ENCODE measurements at places on chromosomes 6 and 20. TPM values are rescaled to one million over a fixed set of nuclear protein-coding genes. Genes with fewer than 3 reads are reported as not detected.

COQ3 gene
- polyA plus RNA-seq = 11.8 TPM

DNA sequence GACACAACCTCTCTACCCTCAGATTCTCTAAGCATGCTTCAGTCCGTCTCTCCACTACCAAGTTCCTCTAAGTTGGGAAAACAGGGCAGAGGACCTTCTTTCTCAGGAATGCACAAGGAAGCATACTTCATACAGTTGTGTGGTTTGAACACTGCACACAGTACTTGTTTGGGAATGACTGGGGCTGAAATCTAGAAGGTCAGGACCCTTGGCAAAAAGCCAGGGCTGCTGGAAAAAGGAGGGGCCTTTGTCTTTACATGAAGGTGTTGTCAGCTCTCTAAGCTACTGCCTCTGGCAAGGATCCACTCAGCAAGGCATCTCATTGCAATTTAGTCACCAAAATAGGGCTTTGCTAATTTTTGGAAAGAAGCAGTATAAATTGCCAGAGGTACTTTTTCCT is 20.7 kb upstream of the HEY2 start:
- DNase-seq = no peak

GMNN gene
- polyA plus RNA-seq = 56.4 TPM

B3GALT4 gene
- polyA plus RNA-seq = 5.2 TPM

DNA sequence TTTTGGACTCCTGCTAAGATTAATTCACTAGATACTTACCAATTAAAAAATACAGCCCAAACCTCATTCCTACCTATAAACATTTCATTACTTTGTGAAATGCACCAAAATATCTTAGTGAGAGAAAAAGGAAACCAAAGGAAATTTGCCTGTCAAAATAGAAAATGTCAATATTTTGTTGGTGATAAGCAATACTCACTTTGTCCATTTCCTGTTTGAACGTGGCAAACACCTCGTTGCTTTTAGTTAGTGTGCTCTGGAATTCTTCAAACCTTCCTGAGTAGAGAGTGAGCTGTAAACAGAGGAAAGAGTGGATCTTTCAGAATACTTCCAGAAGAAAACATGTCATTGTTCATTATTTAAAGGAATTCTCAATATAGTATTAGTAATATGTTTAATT is 44.2 kb downstream of the TXLNB start:
- DNase-seq = no peak

GRCh38 chr6:16705081-16705993 is 55.9 kb downstream of the ATXN1 start:
- DNase-seq = no peak

MCM8 gene
- 12.8 TPM for polyA plus RNA-seq

DNA sequence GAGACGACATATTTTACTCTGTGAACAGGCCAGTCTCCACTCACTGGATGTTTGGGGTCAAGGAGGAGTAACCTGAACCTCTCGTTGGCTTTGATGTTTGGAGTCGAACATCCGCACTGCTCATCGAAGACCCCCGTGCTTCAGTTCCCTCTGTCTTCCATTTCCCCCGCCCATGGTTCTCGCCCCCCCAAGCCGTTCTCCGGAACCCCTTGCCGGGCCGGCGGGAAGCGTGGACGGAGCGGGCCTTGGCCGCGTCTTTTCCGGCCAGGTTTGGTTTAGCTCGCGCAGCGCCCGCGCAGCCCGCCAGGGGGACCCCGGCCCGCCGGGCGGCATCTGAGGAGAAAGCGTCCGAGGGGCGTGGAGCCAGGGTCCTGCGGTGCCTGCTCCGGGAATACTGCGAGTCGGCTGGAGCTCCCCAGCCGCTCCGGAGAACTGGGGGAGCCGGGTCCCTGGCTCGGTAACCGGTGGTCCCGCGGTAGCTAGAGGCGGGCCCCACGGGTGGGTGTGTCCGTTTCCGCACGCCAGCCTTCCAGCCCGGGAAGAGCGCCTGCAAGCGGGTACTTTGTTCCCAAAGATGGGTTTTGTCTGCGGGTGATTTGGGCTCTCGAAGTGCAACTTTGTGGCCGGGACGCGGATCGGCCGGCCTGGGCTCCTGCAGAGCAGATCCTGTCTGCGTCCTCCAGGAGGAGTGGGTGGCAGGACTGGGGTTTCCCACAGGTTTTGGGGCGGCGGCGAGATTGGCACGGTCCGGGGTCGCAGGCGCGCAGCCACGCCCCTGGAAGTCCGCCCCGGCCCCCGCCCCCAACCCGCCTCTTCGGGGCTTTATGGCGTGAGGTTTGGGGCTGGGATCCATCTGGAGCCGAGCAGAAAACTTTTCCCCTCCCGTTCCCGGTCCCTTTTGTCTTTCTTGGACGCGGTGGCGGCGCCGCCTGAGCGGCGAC is at the start of gene TMEM200A:
Gene TMEM200A, plus strand, starts transcription at position 852 of the 941 bp plus-strand sequence. CDS start 74,406 bp downstream, outside the sequence.
- DNase-seq = peak; percentile 79

- DNase-seq = no peak
Measured at GRCh38 chr6:24931718-24932691, 3.8 kb downstream of the RIPOR2 start.

DNA sequence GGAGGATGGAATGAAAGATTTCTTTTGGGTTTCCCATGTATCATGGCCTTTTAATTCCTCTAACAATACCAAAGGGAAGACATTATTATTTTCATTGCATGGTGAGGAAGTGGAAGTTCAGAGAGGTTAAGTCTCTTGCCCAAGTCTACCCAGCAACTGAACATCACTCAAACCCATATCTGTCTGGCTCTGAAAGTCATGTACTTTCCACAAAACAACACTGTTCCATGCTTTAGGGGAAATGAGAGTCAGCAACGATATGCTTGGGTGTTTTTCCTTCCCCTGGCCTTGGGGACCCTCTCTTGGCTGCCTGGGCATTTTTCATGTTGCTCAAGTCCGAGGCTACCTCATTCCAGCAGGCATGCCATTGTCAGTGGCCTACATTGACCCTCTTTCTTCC is 118.8 kb downstream of the ADTRP start:
- DNase-seq = no peak

NKAPL gene
- polyA plus RNA-seq = 2.8 TPM

DNA sequence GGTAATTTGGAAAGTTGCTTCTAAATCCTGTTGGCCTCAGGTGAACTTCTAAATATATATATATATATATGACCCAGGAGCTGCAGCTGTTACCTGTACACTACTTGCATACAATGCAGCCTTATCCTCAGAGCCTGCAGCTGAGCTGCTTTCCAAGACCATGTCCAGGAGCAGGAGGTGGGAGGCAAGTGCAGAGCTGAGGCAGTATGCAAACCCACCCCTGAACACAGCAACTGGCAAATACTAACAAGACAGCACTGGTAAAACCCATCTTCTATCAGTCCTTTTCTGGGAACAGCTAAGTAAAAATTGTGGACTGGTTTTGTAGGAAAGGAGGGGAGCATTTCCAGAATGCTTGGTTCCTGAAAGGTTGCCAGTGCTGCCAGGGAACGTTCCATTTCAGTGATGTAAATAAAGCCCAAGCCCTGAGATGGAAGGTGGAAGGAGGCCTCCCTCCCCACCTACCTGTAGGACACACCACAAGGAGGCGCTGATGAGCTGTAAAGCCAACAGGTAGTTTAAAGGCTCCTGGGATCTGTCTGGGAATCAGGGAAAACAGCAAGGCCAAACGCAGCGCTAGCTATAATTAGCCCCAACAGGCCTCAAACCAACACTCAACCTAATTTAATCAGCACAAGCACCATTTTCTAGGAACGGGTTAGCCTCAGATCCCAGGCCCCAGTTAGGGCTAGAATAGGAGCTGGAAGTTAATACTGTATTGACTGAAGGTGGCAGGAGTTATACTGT is 93.8 kb upstream of the MAP7 start:
- peak; percentile 84 for DNase-seq

DNA sequence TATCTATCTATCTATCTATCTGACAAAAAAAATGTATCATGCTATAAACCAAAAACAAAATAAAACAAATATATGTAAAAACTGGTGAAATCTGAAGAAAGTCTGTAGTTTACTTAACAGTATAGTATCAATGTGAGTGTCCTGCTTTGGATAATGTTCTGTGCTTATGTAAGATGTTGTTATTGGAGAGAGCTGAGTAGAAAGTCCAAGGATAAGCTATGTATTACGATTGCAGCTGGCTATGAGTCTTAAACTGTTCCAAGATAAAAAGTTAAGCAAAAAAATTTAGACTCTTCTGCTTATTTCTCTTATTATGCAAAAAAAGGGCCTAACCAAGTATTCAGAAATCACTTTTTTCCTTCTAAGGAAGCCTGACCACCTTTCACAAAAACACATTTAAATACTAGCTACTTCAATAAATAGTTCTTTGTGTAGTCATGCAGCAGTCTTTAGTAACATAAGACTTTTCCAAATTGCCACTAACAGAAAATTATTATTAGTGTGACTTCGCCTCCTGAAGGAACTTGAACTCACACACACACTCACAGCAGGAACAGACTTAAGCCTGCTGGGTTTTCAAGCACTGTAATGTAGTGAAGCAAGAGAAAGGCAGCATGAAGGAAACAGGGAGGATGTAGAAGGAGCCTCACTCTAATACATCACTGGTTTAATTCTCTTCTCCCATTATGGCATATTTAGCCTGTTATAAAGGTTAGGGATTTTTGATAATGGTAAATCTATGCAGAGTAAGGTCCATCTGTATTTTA is 265.8 kb upstream of the GJE1 start:
- no peak for DNase-seq

DNA sequence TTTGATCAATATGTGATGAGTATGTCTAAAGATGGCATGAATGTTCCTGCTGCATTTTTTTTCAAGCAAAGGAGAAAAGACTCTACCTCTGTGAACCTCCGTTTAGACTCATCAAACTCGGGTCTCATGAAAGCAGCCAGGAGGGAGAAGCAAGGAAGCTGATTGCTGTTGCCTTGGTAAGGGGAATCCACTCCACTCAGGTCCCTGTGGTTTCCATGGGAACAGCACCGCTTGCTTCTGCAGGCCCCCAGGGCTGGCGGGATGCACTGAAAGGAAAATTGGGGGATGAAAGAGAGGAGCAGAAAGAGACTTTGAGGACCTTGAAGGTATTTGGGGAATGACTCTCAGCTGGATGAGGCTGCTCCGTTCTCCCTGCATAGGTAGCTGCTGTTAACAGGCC is 249.6 kb upstream of the RIN2 start:
- DNase-seq = no peak

NHSL1 gene
- 15.2 TPM for polyA plus RNA-seq

METTL24 gene
- 13.4 TPM for polyA plus RNA-seq

MRPS18A gene
- polyA plus RNA-seq = 47.2 TPM

ACTL10 gene
- polyA plus RNA-seq = 0.71 TPM

DLL1 gene
- 10.8 TPM for polyA plus RNA-seq

DNA sequence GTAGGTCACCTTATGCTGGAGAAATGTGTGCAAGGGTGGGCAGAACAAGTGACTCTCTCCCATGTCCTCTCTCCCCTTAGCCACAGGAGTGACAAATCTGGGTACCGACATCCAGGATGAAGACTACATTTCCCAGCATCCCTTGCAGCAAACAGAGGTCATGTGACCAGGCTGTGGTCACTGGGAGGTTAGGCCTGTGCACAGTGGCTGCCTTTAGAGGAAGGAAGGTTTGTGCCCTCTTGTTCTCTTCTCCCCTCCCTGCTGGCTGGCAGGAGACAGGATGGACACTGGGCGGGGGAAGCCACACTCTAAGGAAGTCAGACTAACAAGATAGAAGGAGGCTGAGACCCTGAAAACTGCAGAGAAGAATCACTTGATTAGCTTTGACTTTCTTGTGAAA is 360.2 kb downstream of the PREX1 start:
- DNase-seq = no peak

DNA sequence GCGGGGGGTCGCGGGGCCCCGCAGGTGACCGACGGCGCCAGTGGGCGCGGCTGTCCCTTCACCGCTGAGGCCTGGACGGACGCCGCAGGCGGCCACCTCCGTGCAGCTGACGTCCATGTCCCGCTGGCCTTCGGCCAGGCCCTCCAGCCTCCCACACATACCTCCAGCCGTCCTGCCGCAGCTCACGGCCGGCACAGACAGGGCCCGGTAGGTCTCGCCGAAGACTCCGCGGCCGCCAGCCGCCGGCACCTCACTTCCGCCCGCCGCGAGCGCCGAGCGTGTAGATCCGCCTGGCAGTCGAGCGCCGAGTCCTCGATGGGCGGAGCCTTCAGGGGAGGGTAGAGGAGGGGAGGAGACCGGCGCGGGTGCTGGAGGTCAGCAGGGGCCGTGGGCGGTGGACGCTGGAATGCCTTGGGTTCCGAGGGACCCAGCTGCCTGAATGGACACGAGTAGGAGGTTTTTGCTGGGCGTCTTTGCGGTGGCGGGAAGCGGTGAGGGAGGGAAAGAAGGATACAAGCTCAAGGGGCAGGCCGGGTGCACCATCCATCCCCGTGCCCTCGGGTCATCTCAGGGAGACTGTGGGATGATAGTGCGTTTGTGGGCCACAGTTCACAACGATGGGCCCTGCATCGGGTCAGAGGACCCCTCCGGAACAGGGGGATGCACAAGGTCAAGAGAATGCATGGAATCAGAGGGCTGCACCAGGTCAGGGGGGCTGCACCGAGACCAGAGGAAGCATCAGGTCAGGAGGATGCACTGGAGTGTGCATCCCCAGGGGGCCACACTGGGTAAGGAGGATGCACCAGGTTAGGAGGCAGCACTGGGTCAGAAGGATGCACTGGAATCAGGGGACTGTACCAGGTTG is at the start of gene EXOC2:
Gene EXOC2, minus strand, starts transcription at position 282 of the 865 bp plus-strand sequence. CDS start 55,321 bp downstream, outside the sequence.
- peak; percentile 80 for DNase-seq

- DNase-seq = no peak
Measured at GRCh38 chr6:4906293-4907276, 97.3 kb downstream of the RPP40 start.

DNA sequence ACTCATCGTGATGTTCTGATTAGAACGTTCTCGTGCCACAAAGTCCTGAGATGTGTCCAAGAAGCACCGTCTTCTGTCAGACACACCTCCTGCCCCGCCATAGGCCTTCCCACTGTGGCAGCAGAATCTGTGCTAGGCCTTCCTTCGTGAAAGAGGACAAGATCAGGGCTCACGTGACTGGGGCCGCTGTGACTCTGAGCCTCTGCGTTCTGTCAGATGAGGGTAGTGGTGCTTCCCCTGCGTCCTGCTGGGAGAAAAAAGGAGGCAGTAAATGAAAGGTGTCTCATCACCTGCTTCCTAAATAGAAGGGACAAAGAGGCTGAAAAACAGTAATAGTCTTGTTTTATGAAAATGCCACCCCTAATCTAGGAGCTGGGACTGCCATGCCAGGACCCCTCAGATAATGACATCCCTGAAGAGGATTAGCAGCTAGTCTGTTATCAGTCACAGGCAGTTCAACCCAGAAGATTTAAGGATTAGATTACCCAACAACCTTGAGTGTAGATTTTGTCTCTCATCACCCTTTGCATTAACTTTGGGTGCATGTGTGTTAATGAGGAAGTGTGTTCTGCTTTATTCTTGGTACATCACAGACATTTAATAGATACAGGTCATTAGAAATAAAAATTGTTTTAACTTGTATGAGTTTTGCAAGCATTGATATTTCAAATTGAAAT is 4.1 kb downstream of the DNAJC5 start:
- DNase-seq = no peak

DNA sequence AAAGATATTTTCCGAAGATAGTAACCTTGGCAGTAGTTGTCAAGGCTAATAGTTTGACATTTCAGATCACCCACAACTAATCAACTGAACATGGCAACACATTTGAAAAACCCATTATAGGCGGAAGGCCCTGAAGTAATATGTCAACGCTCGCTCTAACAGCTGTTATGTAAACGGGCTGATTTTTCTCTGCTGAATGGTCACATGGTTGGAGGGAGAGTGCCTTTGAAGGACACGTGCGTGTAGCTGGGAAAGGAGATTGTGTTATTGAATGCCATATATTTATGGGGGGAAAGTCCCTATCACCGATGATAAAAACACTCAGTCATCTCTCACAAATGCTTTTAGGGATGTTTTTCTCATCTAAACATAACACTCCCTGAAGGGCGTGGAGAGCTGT is 160.0 kb upstream of the RALGAPA2 start:
- DNase-seq = no peak

Data from renal pelvis (tissue), 12 donors.